ENCODE measurements at places on chromosomes 7 and 10.
A peak's percentile ranks its signal among the peaks of the same experiment; 100 is the strongest.

DNA sequence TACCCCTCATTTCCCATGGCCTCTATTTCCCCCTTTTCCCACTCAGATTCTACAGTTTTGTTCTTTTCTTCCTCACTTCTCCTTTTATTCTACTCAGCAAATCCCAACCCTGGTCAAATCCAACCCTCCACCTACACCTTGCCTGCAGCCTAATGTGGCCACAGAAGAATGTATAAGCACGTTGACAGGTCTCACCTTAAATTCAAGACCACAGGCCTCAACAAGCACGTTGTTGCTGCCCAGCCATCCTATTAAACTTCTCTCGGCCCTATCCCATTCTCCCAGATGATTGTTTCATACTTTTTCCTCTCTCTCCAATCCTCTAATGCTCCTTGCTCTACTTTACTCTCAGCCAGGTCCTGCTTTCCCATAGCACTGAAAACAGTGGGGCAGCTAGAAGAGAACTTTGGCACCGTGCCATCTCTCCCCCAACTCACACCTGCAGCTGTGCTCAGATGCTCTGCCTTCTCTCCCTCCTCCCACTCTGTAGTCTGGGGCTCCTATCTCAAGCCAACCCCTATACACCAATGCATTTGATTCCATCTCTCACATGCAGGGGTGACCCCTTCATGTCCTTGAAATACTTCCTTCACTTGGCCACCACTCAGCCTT is 6.8 kb upstream of the EIF3A start:
- DNase-seq = no peak

- no peak for DNase-seq
These were observed 127.7 kb downstream of the ELMO1 start for GRCh38 chr7:37320848-37321468.

GRCh38 chr10:124025152-124025551 is 68.2 kb downstream of the CHST15 start:
- no peak for DNase-seq

- no peak for DNase-seq
These were observed 81.7 kb downstream of the NKX6-2 start for GRCh38 chr10:132704008-132704814.

- no peak for DNase-seq
These were observed 319.4 kb upstream of the FZD8 start for GRCh38 chr10:35961501-35961900.

- no peak for DNase-seq
These were observed 45.2 kb upstream of the INSIG1 start for GRCh38 chr7:155252444-155252887.

GRCh38 chr7:133688483-133689239 is 435.8 kb downstream of the EXOC4 start:
- no peak for DNase-seq

DNA sequence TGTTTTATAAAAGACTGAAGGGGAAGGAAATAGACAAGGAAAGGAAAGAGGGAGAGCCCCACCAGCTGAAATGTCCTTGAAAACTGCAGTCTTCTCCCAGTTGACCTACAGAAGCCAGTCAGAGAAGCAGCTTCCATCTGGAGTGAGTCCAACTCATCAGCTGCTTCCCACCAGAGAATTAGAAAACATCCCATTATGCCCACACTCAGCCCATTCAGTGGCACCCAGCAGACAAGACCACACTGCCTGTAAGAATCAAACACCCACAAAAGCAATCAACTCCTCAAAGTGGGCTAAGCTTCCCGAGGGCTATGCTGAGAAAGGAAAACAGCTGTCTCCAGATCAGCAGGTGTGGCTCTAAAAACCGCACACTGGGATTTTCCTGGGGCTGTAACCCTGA is 29.6 kb upstream of the TMEM213 start:
- DNase-seq = no peak

DNA sequence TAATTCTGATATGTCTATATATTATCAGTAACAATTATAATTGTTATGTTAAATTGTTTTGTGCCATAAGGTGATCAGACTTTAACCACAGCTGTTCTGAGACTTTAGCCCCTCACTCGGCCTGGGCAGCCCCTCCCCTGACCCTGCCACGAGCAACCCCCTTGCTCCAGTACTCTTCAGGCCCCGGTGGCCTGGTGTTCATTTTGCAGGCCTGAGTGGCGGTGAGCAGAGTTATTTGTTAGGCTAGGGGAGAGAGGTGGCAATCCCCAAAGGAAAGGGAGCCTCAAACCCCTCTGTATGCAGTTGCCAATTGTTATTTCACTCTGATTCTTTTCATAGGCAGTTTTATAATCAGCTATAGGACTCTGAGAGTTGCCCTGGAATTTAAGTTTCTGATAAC is 22.9 kb upstream of the CREB3L2 start:
- no peak for DNase-seq

- DNase-seq = no peak
These were observed 53.3 kb downstream of the SH3PXD2A start for GRCh38 chr10:103802081-103802480.

DNA sequence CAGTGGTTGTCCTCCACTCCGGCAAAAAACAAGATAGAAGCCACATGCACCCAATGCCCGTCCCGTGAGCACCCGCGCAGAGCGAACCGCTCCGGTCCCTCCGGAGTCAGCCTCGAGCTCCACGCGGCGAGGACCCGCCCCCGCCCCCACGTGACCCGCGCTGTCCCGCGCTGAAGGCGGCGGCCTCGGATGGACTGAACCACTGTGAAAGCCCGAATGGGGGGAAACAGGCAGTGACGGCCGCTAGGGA is 766 bp upstream of the EIF3B start:
- peak; percentile 79 for DNase-seq

DNA sequence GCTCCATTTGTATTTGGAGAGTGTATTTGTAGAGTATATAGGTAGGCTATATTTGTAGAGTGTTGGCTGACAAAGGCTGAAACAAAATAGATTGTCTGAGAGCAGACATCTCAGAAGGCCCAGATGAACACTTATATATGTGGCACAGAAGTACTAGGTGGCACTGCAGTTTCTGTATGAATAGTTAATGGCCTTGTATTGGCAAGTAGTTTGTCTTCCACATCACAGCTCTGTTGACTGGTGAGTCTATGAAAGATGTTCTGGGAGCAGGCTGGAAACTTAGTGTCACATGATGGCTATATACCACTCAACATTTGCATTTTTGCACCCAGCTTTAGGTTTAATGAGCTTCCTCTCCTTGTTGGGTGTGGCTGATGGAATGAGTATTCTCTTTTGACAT is 51.9 kb downstream of the CCNY start:
- no peak for DNase-seq

GRCh38 chr10:120462018-120462682 is 5.1 kb downstream of the PLPP4 start:
- no peak for DNase-seq

- no peak for DNase-seq
These were observed 40.1 kb upstream of the ADGRA1 start for GRCh38 chr10:133047526-133048123.

DNA sequence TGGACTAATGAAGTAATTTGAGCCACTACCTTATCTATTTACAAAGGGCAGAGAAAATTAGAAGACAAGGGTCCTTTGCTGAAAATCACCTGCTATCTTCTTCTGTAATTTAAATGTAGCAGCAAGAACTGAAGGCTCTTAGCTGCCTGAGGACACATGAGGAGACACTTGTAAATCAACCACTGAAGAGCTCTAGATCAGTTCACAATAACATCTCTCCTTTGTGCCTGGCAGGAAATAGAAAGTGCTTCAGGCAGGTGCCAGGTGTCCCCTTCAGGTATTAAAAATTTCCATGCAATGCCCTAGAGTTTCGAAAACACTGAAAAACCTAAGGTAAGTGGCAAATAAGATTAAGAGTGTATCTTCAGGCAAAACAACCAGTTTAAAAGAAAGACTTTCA is 474.6 kb downstream of the GRM8 start:
- no peak for DNase-seq

DNA sequence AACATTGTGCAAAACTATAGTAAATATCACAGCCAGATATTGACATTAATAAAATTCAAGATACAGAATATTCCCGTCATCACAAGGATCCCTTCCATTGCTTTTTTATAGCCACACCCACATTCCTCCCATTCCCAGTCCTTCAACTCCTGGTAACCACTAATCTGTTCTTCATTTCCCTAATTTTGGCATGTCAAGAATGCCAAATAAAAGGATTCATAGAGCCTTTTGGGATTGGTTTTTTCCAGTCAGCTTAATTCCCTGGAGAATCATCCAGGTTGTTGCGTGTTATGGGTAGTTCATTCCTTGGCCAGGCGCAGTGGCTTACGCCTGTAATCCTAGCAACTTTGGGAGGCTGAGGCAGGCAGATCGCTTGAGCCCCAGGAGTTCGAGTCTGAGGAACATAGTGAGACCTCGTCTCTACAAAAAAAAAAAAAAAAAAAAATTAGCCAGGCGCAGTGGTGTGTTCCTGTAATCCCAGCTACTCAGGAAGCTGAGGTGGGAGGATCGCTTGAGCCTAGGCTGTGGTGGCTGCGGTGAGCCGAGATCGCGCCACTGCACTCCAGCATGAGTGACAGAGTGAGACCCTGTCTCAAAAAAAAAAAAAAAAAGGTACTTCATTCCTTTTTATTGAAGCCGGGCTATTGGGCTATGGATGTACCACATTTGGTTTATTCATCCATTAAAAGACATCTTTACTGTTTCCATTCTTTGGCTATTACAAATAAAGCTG is 2.7 kb downstream of the OGDH start:
- DNase-seq = no peak

DNA sequence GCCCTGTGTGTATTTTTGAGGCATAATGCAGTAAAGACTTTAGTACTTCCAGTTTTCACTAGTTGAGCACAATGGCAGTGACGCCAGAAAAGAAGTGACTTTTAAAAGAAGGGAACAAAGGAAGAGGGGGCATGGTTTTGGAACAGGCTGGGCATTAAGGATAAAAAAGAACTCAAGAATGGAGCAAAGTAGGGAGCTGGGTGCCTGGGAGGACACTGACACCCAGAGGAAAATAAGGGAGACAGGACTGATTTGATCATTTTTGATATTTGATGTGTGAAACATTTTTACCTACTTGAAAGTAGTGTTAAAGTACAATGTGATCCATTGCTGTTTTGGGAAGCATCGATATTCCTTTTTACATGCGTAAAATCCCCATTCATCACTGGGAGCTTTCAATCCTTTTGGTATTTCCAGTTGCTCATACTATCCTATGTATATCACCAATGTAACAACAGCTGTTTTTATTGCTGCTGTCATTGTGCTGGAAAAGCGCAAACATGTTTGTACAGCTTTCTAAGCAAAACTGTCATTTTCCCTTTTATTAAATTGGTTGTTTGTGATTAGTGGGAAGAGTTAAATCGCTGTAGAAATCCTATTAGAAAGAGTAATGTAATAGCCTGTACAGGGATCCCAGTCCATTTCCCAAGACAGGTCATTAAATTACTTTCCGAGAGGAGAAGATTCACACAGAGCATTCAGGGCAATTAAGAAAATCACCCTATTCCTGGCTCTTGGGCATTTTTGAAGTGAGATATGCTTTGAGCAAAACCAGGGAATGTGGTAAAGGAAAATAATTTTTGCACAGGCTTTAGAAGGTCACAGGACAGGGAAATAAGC is 85.2 kb downstream of the ADAM12 start:
- DNase-seq = no peak

DNA sequence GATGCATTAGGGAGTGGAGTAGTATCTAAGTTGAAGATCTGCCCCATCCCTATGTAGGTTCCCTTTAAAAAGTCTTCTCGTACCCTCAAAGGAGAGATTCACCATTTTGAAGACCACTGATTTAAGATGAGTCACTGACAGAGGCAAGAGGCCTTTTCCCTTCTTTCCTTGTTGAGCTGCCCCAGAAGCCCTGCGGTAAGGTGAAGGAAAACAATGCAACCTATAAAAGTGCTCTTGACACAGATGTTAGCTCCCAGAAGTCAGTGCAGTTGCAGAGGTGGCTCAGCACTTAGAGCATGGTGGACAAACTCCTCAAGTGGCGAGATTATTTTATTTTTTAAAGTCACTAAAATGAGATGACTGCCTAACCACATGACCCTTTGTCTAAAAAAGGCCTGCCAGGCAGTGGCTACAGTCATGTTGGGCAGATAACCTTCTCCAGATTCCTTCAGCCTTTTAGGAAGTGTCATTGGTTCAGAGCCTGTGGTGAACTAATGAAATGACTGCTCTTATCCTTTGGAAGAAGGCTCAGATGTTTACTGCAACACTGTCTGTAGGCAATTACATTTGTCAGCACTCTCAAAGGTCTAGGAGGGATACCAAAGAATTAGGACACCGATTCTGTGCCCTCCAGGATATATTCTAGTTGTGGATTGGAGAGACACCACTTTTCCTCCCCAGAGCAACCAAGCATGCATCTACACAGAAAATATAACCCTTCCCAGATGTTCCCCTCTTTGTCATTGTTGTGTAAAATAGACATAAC is 88.7 kb downstream of the ARID5B start:
- no peak for DNase-seq

- DNase-seq = no peak
These were observed 27.4 kb upstream of the GRID1 start for GRCh38 chr10:86393862-86394455.

All from stimulated activated CD8-positive, alpha-beta memory T cell treated with anti-CD3 and anti-CD28 coated beads, Interleukin-4, amount 100 ng/mL, for 1 hour (primary cell).